ENCODE measurements at places on chromosomes 2 and 18.
A peak's percentile ranks its signal among the peaks of the same experiment; 100 is the strongest.

GRCh38 chr2:159926695-159927094 lies 128.7 kb upstream of the CD302 start:
- no peak for DNase-seq

DNA sequence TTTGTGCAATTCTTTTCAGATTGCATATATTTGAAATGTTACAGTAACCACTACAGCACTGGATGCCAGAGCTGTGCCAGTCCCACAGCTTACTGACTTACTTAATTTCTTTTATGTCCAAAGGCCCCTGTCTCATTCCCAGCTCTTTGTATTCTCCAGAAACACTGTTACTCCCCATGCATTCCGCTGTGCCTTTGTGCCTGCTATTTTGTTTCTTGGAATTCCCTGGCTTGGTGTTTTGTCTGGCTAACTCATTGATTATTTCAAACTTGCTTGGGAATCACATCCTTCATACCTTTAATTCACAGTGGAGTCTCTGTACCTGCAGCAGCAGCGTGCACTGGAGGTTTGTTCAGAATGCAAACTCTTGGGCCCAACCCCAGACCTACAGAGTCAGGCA lies 601.9 kb upstream of the DDX18 start:
- DNase-seq = no peak

DNA sequence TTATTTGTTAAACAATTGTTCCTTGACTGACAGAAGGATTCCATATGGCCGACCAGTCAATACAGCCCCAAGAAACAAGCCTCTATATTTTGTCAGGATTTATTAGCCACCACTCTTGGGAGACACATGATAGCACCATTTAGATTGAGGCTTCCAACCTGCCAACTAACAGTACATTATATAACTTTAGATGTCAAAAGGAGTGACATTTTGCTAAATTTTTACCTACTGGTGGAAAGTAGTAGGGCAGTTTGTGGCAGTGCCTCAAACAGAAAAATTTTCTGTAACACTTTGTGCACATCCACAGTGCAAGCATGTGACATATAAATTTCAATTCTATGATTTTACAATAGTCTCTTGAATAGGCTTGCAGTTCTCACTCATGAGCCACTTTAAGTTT lies 464.0 kb downstream of the TRIB2 start:
- DNase-seq = no peak

DNA sequence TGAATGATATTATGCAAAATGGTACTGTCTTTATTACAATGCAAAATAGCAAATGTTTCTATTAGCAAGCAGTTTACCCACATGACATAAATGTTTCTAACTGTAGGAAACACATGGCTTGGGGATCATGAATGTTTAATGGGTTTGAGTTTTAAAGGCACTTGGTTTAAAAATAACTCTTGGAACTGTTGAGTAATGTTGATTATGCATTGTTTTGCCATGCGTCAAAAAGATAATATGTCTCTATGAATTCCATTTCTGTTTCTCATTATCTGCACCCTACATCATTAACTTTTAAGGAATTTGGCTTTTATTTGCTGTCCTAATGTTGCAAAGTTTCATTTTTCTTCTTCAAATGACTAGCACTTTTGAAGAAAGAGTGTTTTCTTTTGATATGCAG lies 1355.5 kb downstream of the SUCLG1 start:
- DNase-seq = peak; percentile 95

DNA sequence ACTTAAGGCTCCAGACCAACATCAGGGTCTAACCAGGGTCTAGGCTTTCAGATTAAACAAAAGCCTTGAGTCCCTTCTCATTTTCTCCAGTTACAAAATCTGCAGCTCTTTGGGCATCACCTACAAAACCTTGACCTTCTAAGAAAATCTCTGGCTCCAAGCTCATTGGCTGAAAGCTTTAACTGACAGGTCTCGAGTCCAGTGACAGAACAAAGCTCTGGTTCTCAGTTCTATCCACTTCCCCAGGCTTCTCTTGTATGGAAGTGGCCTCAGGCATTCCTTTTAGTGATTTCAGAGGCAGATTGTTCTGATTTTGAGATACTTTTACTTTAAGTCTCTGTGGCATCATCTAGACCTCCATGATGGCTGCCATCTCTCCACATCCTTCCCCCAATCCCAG lies 11.3 kb downstream of the SIX2 start:
- no peak for DNase-seq

DNA sequence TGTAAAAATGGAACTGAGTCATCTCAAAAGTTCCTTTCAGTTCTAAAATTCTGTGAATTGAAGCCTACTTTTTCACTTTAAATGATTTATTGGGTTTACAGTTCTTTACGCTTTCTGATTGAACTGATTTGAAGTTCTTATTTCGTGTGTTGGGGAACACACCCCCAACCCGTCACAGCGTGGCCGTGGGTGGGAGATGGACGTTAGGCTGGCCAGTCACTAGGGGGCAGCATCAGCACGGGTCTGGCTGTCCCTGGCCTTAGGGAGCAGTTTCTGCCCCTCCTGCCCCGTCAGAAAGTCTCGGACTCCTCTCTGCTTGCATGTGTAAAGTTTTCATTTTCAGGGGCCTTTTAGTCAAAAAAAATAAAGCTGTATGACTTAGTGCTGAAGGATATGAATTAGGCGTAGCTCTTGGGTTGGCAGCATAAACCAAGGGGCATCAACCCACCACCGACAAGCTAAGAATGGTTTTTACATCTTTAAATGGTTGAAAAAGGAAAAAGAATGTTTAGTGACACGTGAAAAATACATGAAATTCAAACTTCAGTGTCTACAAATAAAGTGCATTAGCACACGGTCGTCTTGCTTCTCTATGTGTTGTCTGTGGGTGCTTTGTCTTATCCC lies 63.4 kb downstream of the ZCCHC2 start:
- peak; percentile 48 for DNase-seq

DNA sequence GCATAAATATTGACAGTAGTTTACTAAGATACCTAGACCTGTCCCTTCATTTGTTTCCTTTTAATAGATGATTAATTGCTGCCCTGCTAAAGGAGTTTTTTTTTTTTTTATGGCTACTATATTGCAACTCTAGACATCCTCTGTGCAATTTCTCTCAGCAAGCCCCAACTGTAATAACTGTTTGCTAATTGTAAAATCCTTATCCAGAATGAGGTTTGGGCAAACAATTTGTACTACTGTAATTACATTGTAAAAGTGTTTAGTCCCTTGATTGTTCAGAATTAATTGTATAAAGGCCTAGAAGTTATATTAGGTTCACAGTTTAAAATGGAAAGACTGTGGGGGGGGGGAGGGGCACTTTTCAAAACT lies 3.7 kb upstream of the MEIS1 start:
- DNase-seq = no peak

DNA sequence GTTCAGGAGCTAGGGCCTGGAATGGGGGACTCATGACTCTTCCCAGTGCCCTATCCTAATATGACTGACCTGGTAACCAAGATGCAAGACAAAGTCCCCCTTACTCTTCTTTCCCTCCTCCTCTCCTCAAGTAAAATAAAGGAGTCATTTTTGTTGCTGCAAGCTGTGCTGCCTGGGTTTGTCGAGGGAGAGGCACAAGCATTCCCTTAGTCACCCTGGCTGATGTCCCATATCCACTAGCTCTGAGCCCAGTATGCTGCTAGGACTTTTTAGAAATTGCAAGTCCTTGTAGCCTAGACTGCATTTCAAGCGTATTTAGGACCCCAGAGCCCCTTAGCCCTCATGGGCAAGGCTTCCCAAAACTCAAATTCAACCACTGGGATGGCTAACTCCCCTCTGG lies 338.5 kb upstream of the SETBP1 start:
- DNase-seq = no peak

- DNase-seq = no peak
Measured at GRCh38 chr2:24824966-24825882, 32.0 kb downstream of the CENPO start.

- peak; percentile 24 for DNase-seq
Measured at GRCh38 chr2:127361929-127362885, 25.6 kb downstream of the MAP3K2 start.

GRCh38 chr2:201642086-201642578 lies 1.2 kb downstream of the TMEM237 start:
- no peak for DNase-seq

- no peak for DNase-seq
Measured at GRCh38 chr2:191773136-191773535, 73.8 kb downstream of the CAVIN2 start.

DNA sequence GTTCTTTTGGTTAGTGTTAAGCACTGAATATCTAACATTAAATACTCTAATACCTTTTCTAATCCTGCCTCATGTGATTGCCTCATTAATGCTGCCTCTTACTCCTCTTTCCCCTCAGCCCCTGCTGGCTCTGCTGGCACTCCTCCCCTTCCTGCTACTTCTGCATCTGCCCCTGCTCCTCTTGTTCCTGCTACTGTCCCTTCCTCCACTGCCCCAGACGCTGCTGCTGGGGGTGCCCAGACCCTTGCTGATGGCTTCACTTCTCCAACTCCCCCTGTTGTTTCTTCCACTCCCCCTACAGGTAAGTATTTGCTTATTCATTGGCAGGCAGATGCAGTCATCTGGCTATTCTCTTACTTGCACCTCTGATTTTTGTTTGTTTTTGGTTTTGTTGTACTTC lies 68.5 kb downstream of the ABI2 start:
- no peak for DNase-seq

- DNase-seq = no peak
Measured at GRCh38 chr2:132668189-132668823, 1.7 kb downstream of the LYPD1 start.

GRCh38 chr18:43961722-43962121 lies 684.4 kb upstream of the SYT4 start:
- DNase-seq = no peak

GRCh38 chr2:9390991-9391390 lies 32.3 kb downstream of the ITGB1BP1 start:
- DNase-seq = no peak

GRCh38 chr18:63175264-63175663 lies 144.3 kb downstream of the BCL2 start:
- no peak for DNase-seq

DNA sequence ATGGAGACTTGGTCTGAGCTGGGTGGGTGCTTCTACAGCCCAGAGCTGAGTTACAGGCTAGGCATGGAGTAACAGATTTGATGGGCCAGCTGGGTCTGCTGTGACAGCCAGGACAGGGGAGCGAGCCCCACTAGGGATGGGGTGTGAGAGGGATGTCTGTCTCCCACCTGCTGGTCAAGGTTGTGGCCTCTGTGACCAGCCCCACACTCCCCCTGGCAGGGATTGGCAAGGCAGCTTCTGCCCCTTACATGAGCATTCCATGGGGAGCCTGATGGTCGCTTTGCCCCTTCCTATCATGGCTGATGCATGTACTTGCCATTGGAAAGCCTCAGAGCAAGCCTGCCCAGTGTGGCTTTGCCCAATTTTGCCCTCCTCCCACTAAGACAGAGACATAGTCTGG lies 162.0 kb upstream of the FIGN start:
- no peak for DNase-seq

DNA sequence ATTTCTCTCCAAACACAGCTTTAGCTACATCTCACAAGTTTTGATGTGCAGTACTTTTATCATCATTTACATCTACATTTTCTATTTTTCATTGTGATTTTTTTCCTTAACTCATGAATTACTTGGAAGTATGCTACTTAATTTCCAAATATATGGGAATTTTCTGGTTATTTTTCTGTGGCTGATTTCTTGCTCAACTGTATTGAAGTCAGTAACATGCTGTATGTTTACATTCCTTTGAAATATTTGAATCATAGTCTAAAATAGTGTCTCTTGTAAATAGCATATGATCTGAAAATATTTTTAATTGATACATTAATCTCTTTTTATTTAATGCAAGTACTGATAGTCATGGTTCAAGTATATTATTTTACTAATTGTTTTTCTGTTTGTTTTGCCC lies 26.0 kb upstream of the GALNT5 start:
- peak; percentile 23 for DNase-seq

DNA sequence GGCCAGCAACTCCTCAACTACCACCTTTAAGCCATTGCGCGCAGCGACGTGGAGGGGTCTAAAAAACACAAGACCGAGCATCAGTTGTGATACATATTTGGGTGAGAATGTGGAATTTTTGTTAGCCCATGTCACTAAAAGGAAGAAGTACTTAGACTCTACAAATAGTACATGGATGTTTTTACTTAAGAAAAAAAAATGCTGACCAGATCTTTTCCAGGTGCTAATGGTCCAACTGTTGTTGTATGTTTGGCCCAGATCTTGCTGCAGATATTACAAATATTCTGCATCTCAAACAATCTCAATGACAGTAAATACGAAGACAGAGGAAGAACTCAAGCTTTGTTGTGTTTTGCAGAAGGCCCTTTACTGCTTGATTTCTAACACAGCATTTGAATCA lies 67.1 kb upstream of the PGAP1 start:
- no peak for DNase-seq

- peak; percentile 47 for DNase-seq
Measured at GRCh38 chr2:200159829-200160781, 146.4 kb upstream of the SPATS2L start.

Measured in fibroblast of skin of right quadriceps (primary cell).